ENCODE measurements at places on chromosomes 7 and 10.

- no peak for DNase-seq
These were observed 42.1 kb downstream of the FOXL3 start for GRCh38 chr7:332020-332517.

GRCh38 chr7:115707258-115708012 lies 323.1 kb downstream of the TFEC start:
- DNase-seq: no peak

DNA sequence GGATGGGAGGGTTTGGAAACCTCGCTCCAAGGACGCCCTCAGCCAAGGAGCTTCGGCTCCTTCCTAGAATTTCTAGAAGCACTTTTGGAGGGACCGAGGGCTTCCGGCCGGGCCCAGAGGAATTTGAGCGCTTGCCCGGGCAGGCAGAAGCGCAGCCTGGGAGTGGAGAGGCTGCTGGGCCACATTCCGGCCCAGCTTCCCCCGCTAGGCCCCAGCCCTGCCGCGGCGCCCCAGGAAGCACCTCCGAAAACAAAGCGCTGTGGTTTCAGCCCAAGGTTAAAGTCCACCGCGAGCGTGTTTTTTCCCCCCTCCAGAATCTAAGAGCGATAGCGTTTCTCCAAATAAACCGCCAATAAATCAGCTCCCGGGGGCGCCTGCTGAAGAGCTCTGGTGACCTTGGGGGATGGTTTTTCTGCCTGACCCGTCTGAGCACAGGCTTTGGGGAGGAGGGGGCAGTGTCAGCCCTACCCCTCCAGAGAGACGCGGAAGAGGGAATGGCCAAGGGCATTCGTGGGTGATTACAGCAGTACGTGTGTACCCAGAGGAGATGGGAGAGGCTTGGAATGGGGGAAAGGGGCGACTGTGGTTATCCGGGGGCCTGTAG lies 5.7 kb upstream of the TNRC18 start:
- DNase-seq: no peak

- no peak for DNase-seq
These were observed 233.9 kb downstream of the RPS24 start for GRCh38 chr10:78267598-78267997.

- DNase-seq: no peak
These were observed 97.1 kb downstream of the TSPAN12 start for GRCh38 chr7:120760851-120761250.

DNA sequence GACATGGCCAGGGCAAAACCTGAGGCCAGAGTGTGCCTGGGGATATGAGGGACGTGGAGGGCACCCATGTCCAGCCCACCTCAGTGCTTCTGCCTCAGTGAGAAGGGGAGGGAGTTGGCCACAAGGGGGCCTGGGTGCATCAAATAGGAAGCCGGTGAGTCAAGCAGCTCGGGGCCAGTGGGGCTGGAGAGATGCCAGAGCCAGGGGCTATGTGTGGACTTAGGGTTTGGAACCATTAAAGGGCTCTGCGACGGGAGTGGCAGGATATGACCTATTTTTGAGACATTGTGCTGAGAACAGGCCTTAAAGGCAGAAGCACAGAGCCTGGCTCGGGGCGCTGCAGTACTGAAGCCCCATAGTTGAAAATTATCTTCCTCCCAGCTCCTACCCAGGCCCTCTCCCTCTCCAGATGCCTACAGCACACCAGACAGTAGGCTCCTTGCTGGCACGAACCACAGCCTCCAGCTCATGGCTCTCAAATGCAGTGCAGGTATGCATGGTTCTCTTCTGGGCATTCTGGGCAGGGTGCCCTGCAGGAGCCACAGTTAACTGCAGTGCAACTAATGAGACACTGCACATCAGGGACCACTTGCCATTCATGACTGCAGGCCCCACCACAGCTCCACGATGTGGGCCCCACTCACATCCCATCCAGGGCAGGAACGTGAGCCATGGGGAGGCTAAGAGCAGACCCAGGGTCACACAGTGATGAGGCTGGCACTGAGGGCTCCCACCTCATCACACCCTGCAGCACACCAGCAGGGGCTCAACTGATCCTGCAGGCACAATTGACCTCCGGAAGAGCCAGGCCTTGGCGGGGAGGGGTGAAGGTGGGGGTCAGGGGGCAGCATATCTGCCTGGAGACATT lies 7.2 kb upstream of the PGAM2 start:
- DNase-seq: peak; percentile 65

All from liver (tissue), 10 donors.